ENCODE measurements at places on chromosomes 3 and 15.

GRCh38 chr3:183582161-183582560, 26.7 kb upstream of the KLHL6 start:
- DNase-seq = no peak

DNA sequence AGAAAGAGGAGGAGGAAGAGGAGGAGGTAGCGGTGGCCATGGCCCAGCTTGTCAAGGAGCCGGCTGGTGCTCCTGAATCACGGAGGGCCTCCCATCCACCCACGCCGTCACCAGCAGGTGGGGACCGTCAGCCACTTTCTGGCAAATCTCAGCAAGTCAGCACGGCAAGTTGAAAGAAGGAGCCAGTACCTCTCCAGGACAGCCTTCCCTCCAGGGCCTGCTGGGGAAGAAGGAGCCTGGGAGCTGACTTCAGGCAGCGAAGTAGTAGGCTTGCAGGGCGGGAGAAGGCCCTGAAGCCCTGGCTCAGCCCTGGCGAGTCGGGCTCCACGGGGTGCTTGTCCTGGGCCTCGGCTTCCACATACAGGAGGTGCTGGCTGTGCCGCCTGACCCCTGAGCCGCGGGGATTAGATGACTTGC, 99.2 kb upstream of the TRPM1 start:
- DNase-seq = peak; percentile 53

GRCh38 chr3:121998611-121999473, 23.2 kb downstream of the ILDR1 start:
- DNase-seq = no peak

DNA sequence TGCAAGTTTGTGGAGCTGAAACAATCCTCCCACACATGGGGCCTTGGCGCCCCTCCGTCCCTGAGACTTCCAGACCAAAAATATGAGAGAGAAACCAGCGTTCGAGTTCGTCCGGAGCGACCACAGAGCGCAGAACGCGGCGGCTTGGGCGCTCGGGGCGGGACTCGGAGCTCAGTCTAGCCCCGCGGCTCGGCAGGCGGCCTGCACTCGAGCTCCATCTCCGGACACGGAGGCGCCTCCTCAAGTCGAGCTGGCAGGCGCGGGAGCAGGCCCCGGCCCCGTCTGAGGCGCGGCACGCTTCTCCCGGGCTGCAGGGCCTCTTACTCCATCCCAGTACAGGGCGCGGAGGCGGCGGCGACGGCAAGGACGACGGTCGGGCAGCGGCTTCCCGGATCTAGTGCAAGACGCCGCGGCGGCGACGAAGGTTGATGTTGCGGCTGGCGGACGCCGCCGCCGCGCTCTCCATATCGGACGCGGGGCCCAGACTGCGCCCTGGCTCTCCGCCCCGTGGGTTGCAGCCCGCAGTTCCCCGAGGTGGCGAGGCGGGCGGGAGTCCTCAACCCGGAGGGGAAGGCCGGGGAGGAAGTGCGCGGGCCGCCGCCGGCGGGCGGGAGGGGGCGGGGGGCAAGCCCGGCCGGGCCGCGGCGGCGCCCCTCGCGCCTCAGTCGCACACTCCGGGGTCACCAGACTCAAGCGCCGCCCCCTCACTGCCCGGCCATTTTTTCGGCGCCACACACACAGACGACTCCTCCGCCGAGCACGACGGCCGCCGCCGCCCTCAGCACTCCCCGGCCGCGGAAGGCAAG, 674 bp downstream of the MSL2 start:
- DNase-seq = no peak

- no peak for DNase-seq
These were observed 30.9 kb upstream of the POLR2M start for GRCh38 chr15:57675481-57676181.

DNA sequence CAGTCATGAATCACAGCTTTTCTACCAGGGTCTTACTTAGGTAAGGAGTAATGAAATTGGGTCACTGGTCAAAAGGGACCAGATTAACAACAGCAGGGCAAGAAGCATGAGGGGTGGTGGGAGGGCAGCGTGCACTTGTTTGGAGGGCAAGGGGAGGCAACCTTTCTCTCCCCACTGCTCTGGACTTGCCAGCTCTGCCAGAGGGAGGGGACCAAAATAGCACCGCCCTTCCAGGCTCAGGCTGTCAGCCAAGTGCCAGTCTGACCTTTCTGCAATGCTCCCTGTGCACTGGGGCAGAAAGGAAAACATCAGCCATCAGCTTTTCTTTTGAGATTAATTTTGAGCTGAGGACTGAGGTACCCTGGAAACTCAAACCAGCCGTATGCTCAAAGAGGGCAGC, 4.5 kb upstream of the ULK3 start:
- no peak for DNase-seq

DNA sequence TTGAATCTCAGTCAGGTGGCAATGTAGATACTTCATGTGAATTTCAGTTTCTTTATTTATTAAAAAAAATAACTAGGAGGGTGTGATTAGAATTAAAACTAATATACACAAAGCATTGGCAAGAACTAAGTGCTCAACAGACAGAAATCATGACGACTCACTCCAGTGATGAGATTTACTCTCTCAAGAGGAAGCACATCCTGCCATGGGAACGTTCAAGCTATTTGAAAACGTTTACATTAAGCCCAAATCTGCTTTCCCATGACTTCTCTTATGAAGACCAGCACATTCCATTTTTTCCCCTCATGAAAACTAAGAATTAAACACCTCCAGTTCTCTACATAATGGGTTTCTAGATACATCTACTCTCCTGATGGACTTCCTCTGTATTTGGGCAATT, 8.5 kb downstream of the WDR53 start:
- DNase-seq = no peak

GRCh38 chr3:120353463-120353862, 4.3 kb upstream of the LRRC58 start:
- no peak for DNase-seq

- no peak for DNase-seq
These were observed 190.5 kb upstream of the NECTIN3 start for GRCh38 chr3:110881069-110881468.

DNA sequence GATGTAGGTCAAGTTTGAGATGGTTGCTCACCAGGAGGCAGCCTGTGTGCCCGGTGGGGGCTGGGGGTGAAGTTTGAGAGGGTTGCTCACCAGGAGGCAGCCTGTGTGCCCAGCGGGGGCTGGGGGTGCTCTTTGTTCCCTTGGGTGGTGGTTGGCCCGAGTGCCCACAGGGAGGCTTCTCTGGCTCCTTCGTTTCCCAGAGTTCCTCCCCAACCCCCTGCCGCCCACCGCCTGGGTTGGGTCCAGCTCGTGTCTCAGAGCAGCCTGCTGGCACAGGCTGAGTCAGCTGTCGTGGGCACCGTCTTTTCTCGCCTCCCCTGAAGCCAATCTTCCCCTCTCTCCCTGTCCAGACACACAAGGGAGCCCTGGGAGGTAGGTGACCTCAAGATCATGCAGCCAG, 3.1 kb downstream of the APBA2 start:
- DNase-seq = no peak

DNA sequence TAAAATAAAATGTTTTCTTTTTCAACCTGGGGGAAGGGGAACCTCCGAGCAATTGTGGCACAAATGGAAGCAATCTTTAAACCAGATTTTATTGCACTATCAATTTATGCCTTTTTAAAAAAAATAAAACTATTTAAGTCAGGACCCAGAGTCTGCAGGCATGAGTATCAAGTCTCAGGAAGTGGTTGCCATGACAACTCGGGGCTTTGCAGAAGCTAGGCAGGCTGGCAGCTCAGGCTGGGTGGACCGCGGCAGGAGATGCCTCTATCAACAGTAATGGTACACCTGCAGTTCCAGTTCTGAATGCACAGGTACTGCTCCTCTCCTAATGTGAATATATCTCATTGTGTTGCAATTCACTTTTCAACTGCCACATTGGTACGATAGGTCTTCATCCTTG, 447.7 kb downstream of the GABRG3 start:
- DNase-seq = no peak

DNA sequence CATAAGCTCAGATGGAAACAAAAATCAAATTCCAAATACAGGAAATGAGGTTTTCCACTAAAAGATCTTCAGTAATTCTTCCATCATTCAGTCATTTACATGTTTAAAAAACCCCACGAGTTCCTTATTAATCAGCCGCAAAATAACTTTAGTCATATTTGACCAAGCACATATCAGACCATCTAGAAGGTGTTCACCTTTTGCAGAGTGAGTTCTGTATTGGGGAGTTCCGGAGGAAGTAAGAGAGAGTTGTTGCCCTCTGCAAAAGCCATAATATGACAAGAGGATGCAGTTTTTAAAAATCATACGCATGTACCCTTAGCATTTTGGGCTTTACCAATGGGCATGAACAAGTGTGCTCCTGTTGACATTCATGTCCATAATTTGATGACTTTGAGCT, 61.6 kb downstream of the CCR1 start:
- DNase-seq = no peak

DNA sequence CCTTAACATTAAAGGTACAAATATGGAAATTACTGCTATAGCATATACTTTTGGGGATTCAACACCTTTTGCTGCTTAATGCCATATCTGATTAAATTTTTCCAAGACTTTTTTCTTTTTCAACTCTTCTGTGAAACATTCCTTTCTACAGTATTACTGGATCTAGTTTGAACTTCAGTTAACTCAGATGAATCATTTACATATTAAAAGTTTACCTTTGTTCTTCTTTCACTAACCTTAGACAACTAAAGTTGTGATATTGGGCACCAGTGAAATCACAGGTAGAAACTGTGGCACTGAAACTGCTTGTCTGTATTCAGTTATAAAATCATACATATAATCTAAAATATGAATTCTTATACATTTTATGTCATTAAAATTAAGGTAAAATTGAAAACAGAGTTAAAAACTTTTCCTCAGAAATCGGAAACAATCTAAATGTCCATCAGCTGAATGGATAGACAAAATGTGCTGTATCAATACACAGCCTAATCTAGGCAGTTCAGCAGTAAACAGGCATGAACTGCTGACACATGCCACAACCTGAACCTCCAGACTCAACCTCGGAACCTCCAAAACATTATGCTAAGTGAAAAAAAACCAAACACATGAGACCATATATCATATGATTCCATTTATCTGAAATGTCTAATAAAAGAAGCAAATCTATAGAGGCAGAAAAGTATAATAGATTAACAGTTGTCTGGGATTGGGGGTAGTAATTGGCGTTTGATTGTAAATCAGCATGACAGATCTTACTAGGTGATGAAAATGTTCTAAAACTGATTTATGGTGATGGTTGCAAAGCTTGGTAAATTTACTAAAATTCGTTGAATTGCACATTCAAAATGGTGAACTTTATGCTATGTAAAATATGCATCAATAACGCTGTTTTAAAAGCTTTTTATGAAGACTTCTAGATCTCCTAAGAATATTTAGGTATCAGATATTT, 50.0 kb downstream of the PPARG start:
- DNase-seq = no peak

DNA sequence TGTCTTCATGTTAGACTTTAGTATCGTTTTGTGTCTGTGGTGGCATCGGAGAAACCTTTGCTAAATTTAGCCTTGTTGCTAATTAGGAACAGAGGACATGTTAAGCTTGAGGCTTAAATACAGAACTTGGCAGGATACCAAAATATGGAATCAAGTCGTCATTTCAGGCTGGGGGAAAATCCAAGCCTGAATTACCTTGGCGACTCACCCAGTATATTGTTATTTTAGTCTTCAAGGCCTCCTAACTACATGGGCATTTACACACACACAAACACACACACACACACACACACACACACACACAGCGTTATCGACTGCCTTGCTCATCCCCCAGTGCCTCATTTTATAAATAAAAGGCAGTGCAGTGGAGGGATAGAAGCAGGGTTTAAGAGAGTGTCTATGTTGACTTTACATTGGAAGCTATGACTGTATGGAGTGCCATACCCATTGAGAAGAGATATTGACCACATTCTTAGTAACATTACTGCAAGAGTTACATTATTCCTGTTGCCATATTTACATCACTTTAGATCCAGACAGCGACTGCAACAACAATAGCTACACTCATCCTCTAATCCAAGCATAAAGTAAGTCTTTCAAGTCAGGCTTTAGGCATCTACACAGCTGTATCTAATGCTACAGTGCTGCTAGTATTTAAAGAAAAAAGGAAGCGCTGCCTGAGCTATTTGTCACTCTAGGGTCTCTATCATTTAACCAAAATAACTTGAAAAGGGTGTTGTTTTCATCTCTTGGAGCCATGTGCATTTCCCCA, 210.8 kb upstream of the SEMA6D start:
- no peak for DNase-seq

GRCh38 chr15:39102431-39102830, 478.4 kb upstream of the THBS1 start:
- DNase-seq = no peak

- no peak for DNase-seq
These were observed 176.3 kb downstream of the ERC2 start for GRCh38 chr3:56291953-56292352.

DNA sequence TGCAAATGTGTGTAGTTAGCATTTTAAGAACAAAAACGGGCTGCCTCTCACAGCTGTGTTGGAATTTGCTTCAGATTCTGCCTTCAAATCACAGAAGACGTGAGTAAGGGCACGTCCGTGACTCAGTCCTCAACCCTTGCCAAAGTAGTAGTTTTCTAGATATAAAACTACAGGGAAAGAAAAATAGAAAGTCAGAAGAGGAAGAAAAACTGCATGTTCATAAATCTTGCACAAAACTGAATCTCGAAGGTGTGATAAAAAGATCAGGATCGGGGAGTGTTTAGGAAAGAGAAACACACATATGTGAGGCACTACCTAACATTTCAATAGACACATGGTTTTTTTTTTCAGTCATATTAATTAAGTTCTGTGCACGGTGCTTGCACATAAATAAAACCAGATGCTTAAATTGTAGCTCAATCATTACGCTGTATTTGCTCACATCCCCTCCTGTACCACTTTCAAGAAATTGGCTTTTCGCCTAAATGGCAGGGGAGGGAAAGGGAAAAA, 71.7 kb downstream of the P3H2 start:
- DNase-seq = no peak

DNA sequence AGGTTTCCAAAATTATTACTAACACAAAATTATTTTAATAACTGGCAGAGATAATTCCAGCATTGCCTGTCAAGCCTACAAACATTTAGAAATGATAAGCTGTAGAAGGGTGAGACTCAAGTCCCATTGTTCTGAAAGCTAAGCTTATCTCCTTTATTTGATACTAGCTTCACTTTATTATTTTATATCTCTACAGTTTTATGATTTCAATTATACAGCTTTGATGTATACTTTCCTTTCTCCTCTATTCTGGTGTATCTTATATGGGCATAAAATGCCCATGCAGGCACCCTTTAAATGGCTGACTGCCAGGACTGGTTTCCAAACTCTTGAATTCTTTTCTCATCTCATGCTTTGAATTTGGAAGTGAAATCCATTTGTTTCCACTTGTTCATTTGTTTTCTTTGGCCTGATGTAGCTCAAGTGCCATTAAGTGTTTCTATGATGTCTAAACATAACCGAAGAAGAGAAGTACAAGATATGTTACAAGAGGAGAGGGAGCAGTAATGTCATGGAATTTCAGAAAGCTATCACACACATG, 372.1 kb upstream of the ARHGEF26 start:
- DNase-seq = no peak
